Gastrocnemius medialis (tissue), 4 donors: ENCODE measurements at places on chromosomes 6 and 20. TPM values are rescaled to one million over a fixed set of nuclear protein-coding genes. Genes with fewer than 3 reads are reported as not detected.

- DNase-seq = no peak
Measured at GRCh38 chr6:3532296-3532916, 75.6 kb upstream of the SLC22A23 start.

Gene BCLAF1
- 78.2 TPM for total RNA-seq

DNA sequence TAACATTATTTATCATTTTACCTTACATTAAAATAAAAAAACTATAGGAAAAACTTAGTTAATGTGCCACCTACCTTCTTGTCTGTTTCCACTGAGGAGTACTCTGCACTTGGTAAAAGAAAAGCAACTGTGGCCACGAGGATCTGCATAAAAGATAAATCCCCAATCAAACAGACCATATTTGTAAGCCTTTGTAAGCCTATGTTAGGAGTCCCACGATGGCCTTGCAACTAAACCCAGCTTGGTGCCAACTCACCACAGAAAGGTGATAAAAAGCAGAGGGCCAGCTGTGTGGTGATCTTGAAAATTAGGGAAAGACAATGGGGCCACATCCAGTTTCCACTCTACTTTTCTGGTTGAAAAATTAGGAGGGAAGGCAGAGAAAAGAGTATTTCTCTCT lies 156.9 kb downstream of the INSM1 start:
- no peak for DNase-seq

DNA sequence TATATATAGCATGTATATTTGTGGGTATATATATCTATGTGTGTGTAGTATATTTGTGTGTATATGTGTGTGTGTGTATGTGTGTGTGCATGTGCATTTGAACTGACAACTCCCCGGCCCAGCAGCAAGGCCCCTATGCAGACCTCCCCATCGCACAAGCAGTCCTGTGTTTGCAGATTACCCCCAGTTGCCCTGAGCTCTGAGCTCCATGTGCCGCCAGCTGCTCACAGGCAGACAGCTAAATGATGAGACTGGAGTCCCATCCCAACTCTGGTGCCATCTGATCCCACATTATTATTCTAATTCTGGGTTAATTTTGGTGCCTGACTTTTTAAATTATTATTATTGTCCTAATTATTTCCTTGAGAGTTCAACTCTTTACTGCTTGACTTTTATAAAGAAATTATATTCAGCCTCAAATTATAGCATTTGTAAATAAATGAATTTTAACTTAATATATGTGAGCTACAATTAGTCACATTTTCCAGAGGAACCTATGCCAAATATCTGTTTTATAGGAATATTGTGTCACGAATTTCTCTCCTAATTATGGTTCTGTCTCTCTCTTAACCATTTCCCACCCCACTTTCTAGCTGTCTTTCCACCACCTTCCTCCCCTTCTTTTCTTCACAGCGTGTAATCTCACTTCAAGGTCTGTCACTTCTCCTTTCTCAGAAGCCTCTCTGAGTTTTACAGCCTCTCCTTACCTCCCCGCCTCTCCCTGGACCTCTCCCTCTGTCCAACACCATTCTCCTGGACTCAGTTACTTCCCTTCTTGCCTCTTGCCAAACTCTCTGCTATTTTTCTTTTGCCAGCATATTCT lies 90.6 kb upstream of the SYNDIG1 start:
- DNase-seq = no peak

DNA sequence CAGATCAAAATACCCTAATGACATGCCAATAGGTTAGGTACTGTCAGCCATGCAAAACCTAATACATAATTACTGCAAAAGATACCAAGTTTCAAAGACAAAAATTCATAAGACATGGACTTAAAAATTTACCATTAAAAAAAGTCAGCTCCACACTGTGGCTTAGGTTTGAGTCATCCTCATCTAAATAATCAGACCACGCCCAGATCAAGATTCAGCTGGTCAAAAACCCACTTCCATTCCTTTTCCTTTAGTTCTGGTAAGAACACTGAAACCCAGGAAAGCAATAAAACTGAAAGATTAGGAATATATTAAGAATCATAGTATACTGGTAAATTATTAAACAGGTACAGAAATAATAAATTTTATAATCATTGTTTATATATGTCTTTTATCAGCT lies 81.0 kb upstream of the ASF1A start:
- no peak for DNase-seq

DNA sequence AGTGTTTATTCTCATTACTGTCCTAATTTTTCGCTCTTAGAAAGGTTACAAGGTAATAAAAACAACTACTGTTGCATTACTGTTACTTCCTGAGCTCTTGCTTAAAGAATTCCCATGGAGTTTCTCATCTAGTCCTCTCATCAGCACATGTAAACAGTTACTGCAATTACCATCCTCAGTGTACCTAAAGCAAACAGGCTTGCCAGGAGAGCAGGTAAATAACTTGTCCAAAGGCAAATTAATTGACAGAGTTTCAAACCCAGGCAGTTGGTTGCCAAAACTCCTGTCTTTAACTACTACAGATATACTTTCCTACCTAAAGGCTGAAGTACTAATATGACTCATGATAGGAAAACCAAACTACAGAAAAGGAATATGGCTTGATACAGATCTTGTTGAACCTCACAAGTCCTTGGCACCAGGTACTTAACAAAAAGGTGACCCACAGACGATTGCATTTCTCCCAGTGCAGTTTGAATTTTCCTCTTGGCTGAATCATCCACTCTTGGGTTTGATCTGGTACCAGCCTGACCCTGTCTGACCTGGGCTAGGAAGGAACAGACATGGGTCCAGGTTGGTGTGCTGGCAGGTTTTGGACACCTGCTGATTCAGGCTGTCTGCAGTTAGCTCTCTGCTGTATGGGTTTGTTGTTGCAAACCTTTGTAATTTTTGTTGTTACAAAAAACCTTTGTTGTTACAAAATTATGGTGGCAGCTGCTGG lies 153.0 kb downstream of the CFAP61 start:
- DNase-seq = peak; percentile 32

Gene KCNG1
- total RNA-seq = not detected

Gene FAM110A
- 0.25 TPM for total RNA-seq

Gene TSBP1
- not detected for total RNA-seq

DNA sequence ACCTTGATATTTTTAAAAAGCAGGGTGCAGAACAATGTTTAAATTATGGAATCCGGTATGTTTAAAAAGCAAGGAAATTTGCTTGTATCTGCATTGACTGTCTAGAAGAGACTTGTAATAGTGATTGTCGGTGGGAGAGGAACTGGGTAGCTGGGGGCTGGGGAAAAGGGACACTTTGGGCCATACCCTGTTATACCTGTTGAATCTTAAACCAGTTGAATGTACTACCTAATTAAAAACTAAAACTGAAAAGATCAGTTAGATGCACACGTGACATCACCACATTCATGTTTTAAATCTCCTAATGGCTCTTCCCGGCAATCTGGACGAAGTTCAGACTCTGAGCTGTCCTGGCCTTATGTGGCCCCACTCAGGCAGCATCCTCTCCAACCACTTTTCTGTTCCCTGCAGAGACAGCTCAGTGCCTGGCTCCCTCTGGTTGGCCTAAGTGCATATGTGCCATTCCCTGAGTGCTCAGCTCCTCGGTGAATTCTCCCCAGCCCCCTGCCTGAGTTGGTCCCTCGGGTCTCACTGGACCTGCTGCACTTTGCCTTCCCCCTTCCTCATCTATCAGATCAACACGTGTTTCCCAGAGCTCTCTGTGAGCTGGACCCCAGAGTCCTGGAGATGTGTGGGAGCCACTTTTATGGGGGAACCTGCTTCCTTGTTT lies 36.3 kb downstream of the SLC52A3 start:
- no peak for DNase-seq

Gene SLC22A3
- total RNA-seq = 75.4 TPM

Gene FAM217A
- total RNA-seq = not detected

DNA sequence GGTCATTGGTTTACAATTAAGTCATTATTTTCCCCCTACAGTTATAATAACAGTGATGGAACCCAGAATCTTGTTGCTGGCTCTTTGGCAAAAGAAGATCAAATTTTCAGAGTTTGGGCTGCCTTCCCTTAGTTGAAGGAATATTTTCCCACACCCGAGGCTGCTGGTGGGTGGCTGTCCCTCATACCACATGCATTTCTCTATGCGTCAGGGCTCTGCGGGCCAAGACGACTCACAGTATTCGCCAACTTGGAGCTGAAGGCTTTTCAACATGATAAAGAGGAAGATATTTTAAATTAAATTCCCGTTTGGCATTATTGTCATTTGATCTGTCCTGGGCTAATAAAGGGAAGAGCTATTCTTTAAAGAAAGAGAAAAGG lies 102.2 kb upstream of the SASH1 start:
- DNase-seq = no peak

DNA sequence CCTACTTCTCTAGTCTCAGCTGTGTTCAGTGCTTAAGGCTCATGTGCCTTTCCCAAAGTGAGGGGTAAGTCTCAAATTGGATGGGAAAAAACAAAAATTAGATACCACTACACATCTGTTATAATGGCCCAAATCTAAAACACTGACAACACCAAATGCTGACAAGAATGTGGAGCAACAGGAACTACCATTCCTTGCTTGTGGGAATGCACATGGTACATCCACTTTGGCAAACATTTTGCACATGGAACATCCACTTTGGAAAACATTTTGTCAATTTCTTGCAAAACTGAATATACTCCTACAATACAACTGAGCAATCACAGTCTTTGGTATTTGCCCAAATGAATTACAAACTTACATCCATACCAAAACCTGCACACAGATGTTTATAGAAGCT lies 109.3 kb downstream of the TENT5A start:
- DNase-seq = no peak

- DNase-seq = no peak
Measured at GRCh38 chr6:44166591-44167184, 8.1 kb downstream of the CAPN11 start.

DNA sequence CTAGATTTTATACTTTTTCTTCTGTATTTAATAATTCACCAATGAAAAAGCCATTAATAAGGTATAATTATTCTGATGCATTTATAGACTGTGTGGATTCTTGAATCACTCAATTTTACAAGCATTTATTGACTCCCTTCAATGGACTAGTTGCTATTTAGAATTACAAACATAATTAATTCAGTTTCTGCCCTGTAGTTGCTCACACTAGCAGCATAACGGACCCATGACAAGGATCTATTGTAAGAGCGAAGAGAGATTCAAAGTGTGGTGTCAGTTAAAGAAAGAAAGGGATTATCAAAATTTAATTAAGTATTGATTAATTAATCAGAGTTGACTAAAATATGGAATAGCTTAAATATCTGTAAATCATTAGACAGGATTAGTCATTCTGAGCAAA lies 602.6 kb upstream of the PTCHD4 start:
- DNase-seq = no peak

DNA sequence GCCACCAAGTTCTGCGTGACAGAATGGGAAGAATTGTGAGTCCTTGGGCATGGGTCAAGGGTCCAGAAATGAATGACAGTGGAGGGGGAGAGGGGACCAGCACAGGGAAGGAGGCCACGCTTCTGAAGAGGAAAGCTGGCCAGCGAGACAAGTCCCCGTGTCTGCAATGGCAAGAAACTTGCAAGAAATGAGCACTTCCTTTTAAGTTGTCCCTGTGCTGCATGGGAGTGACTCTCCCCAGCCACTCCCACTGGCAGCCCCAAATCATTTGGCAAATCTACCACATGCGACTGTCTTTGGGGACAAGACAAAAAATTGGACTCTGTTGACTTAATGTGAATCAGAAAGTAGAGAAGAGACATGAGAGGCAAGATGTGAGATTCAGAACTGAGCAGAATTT lies 242.2 kb upstream of the RREB1 start:
- DNase-seq = no peak

Gene RNF182
- not detected for total RNA-seq

DNA sequence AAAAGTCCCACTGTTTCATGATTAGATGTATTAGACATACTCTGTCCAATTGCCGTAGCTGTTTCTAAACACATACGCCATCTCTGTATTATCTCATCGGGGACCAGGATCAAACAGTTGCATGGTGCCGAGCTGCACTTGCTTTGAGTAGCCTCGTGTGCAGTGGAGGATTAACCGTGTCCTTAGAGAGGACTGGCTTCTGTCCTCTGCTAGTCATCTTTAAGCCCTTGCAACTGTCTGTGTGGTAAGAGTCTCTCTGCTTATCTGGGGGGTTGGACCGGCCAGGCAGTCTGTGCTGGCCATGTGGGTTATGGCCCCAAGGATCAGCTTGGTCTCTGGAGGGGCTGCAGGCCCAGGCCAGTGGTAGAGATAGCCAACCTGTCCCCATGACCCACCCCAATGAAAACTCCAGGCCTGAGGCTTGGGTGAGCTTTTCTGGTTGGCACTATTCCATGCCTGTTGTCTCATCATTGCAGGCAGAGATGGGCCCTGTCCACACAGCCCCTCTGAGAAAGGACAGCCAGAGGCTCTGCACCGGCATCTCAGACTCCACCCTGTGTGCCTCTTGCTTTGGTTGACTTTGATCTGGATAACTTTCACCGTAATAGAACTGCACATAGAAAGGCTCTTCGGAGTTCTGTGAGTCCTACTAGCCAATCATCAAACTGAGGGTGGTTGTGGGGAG lies 137.3 kb upstream of the SNX9 start:
- DNase-seq = no peak

Gene GRM4
- total RNA-seq = 0.03 TPM

GRCh38 chr20:20286061-20286460 lies 81.8 kb upstream of the INSM1 start:
- DNase-seq = no peak

- DNase-seq = no peak
Measured at GRCh38 chr6:139519571-139520031, 145.2 kb upstream of the CITED2 start.

- DNase-seq = no peak
Measured at GRCh38 chr20:49452011-49452482, 30.4 kb downstream of the KCNB1 start.

DNA sequence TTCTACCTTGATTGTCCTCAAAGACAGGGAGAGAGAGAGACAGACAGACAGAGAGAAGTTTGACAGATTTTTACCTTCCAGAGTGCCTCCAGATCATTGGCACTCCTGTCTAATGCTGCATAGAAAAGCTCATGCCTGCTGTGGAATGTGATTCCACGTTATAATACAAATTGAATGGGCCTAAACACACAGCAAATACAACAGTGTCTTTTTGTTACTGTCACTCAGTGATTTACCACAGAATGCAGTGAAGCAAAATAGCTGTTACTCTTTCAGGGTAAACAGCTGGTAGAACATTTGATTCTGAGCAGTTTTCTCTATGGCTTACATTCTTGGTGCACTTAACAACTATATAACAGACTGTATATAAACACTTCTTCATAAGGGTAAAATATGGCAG lies 558.7 kb downstream of the LMBRD1 start:
- DNase-seq = no peak

Gene SPATA2
- 10.4 TPM for total RNA-seq

Gene KCNK16
- total RNA-seq = not detected

Gene TBXT
- not detected for total RNA-seq

Gene THBD
- total RNA-seq = 25.7 TPM
